ENCODE measurements at places on chromosomes 12 and 14.

DNA sequence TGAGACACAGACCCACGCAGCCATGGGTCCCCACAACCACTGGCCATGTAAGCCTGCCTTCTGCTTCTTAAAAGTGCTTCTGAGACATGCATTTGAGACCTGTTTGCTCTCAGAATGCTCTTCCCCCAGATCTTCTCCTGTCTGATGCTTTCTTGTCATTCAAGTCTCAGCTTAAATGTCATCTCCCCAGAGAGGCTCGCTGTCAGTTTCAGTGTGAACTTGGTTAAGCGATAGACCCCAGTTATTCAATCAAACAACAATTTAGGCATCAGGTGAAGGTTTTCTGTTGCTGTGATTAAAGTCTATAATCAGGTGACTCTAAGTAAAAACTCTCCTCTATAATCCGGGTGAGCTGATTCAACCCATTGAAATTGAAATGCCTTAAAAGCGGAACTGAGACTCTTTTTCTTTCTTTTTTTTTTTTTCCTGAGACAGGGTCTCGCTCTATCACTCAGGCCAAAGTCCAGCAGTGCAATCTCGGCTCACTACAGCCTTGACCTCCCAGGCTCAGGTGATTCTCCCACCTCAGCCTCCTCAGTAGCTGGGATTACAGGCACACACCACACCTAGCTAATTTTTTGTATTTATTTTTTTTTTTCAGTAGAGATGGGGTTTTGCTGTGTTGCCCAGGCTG is 123.4 kb downstream of the KSR2 start:
- DNase-seq, result no peak

- no peak for DNase-seq
These were observed 28.1 kb downstream of the SLC41A2 start for GRCh38 chr12:104929977-104930376.

DNA sequence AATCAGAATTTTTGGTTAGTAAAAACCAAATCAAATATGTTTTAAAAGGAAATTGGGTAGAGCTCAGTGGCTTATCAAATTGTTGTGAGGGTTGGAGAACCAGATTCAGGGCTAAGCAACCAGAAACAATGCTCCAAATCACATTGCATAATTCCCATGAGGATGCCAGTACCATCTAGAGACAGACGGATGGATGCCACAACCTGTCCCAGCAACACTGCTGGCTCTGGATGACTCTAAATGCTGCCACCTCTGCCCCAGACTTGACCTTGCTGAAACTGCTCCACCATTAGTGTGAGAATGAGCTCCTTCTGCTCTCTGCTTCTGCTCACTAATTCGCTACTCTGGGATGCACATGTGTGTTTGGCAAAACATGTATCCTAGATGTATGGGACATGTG is 43.9 kb downstream of the FRS2 start:
- no peak for DNase-seq

DNA sequence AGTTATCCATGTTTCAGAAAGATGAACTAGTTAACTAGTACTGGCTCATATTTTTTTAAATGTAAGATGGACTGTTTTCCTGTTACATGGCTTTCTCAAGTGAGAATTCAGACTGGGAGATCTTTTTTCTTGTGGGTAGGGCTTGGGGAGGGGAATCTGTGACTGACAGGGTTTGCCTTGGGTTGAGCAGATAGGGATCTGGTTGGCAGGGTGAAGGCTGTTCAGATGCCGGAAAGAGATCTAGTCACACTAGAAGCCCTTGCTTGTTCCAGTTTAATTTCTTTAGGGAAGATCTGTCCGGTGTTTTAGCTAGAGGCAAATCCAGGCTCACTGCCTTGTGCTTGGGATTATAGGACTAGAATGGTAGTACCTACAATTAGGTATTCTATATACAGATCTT is 63.2 kb downstream of the FBXO33 start:
- no peak for DNase-seq

DNA sequence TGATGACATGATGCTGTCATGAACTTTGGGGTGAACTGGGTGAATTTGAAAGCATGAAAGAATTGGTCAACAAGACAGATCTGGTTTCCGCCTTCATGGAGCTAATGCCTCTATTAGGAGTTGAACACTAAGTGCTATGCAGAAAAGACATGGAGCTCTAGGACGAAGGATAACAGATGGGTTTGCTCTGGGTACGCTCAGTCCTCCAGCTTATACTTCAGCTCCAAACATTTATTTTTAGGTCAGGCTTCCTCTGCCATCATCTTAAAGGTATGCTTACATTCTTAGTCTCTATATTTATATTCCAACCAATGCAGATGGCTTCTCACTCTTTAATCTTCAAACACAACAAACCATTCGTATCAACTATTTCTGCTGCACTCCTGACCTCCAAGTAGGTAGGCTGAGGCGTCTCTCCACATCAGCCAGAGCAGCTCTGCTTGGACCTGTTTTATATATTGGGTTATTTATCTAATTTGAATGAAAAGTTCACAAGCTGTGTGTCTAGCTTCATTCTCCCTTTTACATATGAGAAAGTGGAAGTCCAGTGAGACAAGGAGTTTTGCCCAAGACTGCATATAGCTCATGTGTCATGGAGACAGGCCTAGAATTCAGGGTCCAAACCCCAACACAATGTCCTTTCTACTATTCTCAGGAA is 226.3 kb downstream of the SPTSSA start:
- no peak for DNase-seq

- no peak for DNase-seq
These were observed 641 bp upstream of the ASCL1 start for GRCh38 chr12:102956738-102957327.

- DNase-seq, result no peak
These were observed 32.8 kb downstream of the GOLGA3 start for GRCh38 chr12:132795847-132796246.

DNA sequence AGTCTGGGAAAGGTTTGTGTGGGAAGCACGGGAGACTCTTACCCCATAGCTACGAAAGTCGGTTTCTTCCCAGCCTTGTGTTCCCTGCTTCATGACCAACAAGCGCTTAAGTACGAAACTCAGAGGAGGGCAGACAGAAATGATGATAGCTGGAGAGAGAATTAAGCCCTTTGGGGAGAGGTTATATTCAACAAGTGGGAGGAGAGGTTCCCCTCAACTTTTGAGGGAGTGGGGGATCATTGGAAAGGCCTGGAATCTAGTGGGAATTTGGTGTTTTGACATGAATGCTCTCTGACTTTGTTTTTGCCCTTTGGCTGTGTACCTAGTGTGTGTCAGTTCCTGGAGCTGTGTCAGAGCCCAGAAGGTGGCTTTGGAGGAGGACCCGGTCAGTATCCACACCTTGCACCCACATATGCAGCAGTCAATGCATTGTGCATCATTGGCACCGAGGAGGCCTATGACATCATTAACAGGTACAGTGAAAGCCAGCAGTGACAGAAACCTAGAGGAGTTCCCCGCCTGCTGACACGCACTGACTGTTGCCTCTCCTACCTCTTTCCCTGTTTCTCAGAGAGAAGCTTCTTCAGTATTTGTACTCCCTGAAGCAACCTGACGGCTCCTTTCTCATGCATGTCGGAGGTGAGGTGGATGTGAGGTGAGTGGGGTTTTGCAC is 40.6 kb downstream of the FNTB start:
- no peak for DNase-seq

DNA sequence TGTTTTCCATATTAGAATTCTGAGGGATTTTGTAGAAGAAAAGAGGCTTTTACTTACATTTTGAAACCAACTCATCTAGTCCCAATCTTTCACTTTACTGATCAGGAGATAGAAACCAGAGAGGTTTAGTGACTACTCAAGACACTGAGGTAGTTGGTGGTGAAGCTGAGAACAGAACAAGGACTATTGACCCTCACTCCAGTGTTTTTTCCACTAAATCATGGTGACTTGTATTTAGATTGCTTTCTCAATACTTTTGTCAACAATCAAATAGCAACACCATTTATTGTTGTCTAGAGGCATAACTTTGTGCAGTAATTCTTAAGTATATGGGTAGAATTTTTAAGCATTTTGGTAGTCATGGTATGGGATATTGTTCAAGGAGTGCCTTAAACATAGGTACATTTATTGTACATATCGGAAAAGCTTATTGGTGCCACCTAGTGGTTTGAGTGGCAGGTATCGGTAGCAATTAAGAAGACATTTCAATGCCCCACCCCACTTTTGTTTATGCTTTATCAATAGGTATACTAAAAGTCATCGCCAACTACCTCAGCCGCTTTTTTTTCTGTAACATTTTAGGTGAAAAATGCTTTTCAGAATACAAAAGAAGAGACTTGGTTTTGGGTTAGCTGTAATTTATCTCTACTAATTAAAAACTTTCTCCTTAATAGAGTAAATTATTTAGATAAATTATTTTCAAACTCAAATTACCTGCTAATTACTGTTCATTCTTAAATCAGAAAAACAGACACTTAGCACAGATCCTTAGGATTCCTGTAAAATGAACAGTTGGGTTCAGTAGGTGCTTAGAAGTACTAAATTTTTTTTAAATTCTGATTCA is 47.3 kb upstream of the PAWR start:
- DNase-seq, result no peak

DNA sequence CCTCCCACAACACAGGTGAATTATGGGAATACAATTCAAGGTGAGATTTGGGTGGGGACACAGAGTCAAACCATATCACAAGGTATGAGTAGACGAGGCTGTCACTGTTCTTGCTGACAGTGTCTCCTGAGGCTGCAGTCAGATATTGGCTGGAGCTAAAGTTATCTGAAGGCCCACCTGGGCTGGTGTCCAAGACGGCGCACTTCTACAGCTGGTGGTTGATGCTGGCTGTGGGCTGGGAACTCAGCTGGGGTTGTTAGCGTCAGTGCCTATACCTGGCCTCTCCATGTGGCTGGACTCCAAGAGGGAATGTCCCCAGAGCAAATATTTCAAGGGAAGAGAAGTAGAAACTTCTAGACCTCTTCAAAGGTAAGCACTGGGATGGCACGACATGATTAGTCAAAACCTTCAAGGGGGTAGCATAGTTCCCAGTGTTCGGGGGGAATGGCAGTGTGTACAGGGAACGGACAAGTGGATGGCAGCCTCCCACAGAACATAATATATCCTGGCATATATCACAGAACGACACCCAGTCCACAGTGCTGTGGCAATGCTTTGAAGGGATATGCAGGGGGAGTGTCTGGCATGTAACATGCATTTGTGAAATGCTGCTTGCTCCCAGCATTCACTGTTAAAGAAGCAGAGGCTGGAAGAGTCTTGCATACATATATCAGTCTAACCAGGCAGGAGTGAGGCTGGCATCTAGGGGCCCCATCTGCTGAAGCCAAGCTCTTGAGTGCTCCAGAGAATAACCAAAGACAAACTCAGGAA is 126.7 kb upstream of the RFLNA start:
- no peak for DNase-seq

DNA sequence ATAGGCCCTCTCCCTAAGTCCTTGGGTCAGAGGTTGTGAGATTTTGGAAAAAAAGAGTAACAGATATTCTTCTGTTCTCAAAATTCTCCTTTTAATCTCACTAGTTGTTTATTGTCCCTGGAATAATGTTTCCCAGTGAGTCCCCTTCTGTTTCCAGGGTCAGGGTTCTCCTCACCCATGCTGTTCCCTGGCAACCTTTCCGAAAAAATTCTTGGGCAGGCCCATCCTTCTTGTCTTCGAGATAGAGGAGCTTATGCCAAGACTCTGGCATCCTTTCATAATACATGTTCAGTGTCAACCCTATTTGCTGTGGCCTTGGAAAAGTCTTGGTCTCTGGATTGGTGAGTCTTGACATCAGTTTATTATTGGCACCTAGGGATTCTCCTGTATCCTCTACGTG is 212.4 kb upstream of the FAR2 start:
- DNase-seq, result no peak

- DNase-seq, result no peak
These were observed 32.3 kb upstream of the RAD51AP1 start for GRCh38 chr12:4506430-4506829.

DNA sequence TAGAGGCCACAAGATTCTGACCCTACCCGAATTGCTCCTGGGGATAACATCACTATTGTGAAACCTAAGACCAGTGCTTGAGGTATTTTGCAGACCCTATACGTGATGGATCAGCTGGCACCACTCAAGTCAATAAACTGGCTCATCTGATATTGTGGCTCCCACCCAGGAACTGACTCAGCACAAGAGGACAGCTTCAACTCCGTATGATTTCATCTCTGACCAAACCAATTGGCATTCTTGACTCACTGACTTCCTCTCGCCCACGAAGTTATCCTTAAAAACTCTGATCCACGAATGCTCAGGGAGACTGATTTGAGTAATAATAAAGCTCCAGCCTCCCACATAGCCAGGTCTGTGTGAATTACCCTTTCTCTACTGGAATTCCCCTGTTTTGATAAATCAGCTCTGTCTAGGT is 1036.1 kb upstream of the TMEM132C start:
- DNase-seq, result no peak

- DNase-seq, result no peak
These were observed 10.6 kb upstream of the MLXIP start for GRCh38 chr12:122067966-122068365.

DNA sequence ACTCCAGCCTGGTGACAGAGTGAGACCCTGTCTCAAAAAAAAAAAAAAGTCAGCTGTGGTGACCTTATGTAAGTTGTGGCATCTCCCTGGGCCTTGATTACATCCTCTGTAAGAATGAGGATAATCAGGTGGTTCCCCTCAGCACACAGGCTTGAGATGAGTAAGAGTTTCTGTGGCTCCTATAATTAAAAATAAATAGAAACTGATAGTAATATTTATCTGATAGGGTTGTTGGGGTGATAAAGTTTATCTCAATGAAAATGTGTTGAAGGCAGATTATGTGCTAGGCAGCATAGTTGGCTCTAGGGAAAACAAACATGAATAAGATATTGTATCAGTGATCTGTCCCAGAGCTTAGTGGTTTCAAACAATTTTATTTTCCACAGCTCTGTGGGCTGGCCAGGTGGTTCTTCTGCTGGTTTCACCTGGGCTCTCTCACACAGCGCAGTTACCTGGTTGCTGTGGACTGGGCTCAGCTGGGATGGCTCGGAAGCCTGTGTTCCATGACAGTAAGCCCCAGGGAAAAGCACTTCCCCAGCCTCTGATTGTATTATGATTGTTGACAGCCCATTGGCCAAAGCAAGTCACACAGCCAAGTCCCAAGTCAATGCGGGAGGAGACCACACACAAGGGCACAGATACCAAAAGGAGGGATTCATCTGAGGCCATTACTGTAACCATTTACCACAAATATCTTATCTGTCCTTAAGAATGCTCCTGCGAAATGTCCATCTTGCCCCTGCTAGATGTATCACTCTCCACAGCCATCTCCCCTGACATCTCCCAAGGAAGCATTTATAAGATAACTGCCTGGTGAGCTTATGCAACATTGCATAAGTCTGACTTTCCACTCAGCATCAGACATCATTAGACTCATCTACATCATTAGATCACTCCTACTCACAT is 151.7 kb downstream of the NUAK1 start:
- DNase-seq, result no peak
